ENCODE measurements at places on chromosomes 11 and 22.

DNA sequence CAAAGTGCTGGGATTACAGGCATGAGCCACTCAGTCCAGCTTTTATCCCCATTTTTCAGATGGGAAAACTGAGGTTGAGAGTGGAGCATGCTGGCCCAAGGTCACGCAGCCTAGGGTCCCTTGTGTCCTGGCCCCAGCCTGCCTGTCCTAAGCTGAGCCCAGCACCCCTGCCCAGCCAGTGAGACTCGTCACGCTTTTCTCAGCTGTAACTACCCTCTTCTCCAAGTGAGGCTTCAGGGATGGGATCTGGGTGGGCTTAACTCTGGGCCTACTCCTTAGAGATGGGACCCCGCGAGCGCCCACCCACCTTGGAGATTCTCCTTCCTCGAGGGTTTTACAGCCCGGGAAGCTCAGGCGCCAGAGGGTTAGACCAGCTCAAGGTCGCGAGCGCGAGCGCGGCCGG lies 390 bp upstream of the TMEM151A start:
- DNase-seq, result no peak

GRCh38 chr11:119643212-119643875 lies 85.7 kb downstream of the NECTIN1 start:
- DNase-seq, result no peak

DNA sequence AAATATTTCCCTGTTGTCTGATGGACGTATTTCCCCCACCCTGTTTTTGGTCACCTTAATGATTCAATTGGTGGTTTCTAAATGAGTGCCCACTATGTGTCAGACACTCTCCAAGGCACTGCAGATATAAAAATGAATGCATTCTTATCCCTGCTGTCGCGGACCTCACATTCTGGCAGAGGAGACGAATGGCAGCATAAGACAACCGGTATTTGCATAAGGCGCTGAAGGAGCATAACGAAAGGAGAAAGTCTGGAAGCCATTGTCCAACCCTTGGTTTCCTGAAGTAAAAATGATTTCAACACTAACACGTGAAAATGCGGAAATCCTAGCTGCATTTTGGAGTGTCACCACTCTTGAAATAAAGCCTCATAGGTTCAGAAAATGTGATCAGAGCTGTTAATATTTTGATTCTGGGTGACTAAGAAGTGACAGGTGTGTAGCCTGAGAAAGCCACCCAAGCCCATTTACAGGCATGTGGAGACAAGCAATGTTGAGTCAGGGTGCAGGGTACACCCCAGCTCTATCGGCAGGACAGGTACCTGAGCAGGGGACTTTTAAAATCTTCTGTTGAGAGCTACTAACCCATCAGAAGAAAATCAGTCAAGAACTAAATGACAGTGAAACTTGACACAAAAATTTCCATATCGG lies 10.1 kb upstream of the GAB2 start:
- no peak for DNase-seq

DNA sequence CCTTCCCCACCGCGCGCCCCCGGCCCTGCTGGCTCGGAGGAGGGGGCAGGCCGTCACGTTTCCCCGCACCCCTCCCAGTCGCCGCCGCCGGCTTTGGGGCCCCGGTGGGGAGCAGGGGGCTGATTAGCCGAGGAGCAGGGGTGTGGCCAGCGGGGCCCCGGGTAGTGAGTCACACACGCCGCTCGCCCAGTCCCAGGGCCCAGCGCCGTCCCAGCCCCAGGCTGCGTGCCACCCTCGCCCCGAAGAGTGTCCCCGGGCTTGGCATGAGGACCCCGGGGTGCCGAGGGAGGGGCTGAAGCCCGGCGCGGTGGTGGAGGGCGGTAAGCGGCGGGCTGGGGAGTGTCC lies 34.4 kb downstream of the PRDM11 start:
- DNase-seq, result no peak

DNA sequence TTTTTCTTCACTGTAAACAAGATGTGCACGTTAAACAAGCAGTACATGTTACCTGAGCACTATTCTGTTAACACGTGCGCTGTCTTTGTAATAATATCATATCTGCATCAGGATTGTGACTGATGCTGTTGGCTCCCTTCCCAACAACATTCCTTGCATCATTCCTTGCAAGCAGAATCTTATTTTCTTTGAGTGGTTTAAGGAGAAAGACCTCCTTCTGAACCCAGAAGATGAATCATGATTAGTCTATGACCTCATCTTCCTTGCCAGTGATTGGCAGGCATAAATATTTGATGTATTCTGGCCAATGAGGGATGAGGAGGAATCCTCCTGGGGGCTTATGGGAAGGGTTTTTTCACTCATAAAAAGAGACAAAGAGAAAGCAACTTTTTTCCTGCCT lies 46.2 kb downstream of the C11orf71 start:
- DNase-seq, result peak; percentile 87

- no peak for DNase-seq
Measured at GRCh38 chr11:66011785-66012303, at the start of gene CST6. Gene CST6 (plus strand): TSS chr11:66012008. CDS start chr11:66012045, 37 bp downstream.

DNA sequence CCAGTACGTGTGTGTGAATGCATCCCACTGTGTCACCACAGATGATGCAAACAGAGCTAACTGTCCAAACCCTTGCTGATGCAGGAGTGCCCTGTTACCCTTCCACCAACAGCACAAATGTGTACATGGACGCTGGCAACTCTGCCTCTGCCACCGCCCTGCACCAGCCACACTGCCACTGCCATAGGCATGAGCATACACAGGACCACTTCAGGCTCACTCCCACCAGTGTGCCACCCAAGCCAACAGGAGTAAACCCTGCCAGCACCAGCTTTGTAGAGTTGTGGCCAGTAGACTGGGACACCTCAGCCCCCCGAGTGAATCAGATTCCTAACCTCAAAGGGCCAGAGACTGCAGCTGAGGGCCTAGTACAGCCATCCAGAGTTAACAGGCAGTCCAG lies 34.0 kb downstream of the NOX4 start:
- no peak for DNase-seq
